ENCODE measurements at places on chromosomes 1 and 21.

DNA sequence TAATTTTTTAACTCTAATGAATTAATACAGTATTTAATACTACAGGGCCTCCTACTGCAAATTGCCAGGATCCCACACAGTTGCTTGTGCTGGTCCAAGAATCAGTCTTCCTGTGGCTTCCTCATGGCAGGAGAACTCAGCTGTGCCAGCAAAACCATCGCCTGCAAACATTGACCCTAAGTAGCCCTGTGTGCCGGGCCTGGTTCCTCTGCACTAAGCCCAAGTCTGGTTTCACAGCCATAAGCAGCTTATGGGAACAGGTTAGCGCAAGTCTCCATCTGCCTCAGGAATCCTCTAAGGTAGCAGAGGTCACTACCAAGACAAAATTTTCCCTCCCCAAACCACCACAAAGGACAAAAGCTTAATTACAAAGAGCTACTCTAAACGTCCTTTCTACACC lies 216.6 kb downstream of the PLA2G4A start:
- no peak for DNase-seq

GRCh38 chr1:8731162-8731561 lies 86.3 kb downstream of the RERE start:
- no peak for DNase-seq

DNA sequence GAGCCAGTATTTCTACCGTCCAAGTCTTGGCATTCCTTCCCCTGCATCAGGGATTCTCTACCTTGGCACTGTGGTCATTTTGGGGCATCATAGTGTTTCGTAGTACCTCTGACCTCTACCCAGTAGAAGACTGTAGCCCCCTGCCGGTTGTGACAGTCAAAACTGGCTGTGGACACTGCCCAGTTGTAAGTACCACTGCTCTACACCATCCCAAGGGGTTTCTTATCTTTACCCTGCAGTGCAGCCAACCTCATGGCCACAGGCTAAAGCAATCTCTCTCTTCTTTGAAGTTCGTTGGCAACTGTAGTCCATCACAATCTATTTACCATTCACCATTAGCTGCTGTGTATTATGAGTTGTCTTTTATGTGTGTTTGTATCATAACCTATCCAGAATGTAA lies 29.3 kb upstream of the ERO1B start:
- no peak for DNase-seq

DNA sequence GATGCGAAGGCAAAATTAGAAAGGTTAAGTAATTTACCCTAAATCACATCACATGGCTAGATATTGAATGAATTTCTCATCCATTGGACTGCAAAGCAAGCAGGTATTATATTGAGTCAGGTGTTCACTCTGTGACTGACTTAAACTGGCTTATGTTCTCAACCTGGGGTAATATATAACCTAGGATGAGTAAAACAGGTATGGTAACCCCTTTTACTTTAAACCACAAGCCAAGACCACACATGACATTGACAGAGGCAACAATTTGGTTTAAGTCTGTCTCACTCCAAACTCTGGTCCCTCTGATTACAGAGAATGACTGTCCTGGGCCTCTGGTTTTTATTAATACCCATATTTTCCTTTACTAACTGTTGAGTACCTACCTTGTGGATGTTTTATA lies 33.3 kb downstream of the MAEL start:
- no peak for DNase-seq

DNA sequence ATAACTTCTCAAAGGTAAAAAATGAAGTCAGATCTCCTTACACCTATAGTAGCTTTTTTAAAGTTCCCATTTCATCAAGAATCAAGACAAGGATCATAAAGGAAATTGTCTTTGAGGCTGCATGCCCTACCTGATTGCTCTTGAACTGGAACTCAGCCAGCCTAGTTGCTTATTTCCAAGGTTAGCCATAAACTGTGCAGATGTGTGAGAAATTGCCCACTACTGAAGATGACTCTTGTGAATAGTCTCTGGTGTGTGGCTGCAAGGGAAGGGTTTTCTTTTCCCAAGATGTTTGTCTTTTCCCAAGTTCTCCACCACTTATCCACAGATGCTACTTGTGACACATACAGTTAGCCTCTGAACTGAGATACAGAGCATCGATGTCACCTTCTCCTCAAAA lies 81.7 kb upstream of the DUSP10 start:
- no peak for DNase-seq

GRCh38 chr21:31218830-31219608 lies 125.0 kb downstream of the TIAM1 start:
- no peak for DNase-seq

DNA sequence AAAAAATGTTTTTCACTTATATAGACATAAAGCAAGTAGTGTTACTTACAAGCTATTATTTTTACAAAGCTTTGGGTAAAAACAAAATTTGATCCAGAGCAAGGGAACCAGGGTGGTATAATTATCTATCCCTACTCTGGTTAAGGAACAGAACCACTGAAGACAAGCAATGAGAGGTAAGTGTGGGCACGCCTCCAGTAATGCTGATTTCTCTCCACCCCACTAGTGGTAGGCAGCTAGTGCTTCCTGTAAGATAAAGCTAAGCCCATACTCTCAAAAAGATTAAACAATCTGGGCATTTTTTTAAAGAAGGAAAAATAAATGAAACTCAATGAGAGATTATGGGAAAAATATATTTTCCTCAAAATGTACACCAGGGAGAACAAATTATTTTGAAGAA lies 22.1 kb downstream of the TFB2M start:
- no peak for DNase-seq

DNA sequence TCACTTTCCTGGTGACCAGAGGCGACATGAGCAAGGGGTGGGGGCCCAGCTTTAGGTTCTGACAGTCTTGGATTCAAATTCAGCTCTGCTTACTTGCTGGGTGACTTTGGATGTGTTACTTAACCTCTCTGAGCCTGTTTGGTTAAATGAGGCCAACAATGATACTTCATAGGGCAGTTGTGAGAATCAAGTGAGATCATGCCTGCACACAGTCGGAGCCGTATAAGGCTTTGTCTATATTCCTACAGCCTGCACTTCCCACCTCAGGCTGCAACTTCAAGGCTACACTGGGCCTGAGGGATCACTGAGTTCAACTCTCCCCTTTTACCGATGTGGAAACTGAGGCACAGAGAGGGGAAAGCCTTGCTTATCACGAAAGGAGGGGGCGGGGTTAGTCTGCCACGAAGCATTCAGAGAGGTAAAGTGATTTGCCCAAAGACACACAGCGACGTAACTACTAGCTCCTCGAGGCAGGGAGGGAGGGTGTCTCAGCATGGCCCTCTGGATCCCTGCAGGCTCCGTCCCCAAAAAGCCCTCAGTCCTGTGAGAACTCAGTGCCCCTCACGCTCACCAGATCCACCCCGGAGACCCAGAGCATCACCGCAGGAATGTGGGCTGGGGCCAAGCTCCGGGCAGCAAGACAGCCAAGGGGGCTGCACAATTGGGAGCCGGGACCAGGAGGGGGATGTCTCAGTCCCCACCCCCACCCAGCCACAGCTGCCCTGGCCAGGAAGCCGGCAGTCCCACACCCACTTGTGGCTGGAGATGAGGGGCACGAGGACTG lies 25.0 kb downstream of the SDC3 start:
- no peak for DNase-seq

DNA sequence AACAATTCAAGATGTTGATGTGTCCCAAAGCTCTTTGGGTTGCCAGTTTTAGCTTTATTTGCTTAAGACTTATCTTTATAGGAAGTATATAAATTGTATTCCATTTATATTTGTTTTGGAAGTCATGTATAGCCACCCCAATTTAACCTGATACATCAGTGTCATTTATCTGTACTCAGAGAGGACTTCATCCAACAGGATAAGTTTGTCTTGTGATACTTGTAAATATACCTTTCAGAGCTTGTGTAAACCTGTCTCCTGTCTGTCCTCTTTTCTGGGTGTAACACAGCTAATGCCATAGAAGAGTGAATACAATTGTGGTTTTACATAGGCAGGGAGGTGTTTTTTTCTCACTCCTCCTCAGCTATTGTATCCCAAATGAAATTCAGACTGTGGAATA lies 10.4 kb downstream of the PTGFR start:
- DNase-seq, result no peak

GRCh38 chr1:200336901-200337391 lies 72.9 kb downstream of the ZNF281 start:
- DNase-seq, result no peak
